ENCODE measurements at places on chromosomes 4 and X.

DNA sequence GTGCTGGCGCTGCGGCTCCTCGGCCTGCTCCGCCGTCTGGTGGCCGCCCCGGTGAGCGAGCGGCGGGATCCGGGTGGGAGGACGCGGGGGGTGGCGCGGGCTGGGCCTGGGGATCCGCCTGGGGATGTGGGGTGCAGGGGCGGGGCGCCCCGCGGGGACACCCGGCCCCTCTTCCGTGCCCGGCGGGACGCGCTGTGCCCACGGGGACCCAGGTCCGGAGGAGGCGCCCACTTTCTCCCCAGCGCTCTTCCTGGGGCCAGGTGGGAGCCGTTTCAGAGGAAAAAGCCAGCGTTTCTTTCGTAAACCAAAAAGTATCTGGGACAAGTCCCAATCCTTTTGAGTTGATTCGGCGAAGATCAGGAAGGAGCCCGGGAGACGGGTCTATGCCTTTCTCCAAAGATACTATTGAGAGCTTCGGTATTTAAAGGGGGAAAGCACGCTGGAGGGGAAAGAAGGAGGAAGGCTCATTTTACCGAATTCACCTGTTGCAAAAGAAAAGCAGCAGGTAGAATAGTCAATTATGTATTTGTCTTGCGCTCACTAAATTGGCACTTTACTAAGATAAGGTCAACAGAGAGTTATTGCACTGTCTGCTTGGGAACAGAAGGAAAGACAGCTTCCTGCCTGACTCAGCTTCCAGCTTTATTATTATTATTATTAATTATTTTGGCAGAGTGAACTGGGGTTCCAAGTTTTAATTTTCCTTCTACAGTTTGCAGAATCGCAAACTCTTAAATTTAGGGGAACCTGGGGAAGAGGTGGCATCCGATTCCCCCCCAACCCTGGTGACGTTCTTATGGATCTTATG is 81.5 kb upstream of the CD99 start:
- DNase-seq, result no peak

DNA sequence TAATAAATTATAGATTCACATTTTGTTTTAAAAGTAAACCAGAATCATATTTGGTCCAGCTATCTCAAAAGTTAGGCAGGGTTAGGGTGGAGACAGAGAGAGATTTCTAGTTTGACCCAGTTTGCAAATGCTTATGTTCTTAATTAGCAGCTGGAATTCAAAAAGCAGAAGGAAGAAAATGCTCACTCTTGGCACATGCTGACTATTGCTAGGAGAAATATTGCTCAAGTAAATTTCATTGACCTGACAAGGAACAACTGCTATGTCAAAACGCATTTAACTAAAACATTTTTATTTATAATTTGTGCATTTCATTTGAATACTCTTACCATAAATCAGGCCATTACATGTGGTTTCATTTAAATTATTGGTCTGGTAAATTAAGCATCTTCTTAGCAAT is 131.8 kb downstream of the GLRA3 start:
- DNase-seq, result no peak

- DNase-seq, result no peak
Observed at GRCh38 chr4:101321481-101322042, 25.8 kb downstream of the PPP3CA start.

DNA sequence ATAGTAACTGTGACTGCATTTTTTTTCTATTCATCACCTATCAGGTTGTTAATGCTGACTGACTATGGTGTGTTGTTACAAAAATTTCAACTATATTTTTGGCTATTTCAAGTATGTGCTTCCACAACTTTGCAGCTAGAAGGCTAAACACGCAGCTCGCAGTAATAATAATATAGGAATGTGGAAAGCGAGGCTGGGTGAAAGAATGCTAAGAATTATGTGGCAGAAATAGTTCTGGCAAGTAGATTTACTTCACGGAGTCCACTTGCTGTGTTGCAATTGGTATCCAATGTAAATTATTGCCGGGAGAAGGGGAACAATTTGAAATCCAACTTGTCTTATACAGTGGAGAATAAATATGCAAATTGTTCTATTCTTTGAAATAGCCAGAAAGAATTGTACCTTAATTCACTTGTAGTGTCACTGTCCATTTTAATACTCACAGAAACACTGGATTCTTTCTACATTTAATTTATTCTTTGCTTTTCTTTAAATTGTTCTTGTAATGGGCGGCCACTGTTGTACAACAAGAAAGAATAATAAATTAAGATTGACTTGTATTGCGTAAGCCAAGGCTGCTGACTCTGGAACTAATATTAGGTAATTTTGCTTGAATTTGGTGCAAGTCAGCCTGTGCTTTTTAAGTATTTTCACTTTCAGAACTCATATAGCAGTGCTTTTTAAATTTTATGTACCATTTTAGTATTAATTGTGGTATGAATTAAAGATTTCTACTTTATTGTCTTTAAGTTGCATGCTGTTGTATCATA is 154.9 kb downstream of the FRMPD4 start:
- DNase-seq, result no peak

DNA sequence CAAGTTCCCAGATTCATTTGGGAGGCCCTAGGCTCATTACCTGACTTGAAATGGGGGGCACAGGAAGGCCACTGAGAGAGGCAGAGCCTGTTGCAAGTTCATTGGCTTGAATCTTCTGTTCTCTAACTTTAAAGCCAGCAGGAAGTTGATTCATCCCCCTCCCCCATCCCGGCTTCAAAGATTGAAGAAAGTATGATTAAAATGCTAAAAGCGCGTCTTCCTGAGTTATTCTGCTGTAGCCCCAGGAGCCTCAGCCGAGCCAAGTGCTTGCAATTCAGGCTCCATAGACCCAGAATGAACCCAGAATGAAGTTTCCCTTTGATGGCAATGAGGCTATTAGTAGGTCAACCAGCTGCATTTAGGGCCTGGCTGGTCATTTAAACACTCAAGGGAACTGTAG is 14.7 kb downstream of the CHST7 start:
- DNase-seq, result no peak

- DNase-seq, result no peak
Observed at GRCh38 chrX:139691843-139692505, 16.0 kb downstream of the MCF2 start.

GRCh38 chr4:75391489-75392166 is 122.6 kb downstream of the RCHY1 start:
- DNase-seq, result no peak

DNA sequence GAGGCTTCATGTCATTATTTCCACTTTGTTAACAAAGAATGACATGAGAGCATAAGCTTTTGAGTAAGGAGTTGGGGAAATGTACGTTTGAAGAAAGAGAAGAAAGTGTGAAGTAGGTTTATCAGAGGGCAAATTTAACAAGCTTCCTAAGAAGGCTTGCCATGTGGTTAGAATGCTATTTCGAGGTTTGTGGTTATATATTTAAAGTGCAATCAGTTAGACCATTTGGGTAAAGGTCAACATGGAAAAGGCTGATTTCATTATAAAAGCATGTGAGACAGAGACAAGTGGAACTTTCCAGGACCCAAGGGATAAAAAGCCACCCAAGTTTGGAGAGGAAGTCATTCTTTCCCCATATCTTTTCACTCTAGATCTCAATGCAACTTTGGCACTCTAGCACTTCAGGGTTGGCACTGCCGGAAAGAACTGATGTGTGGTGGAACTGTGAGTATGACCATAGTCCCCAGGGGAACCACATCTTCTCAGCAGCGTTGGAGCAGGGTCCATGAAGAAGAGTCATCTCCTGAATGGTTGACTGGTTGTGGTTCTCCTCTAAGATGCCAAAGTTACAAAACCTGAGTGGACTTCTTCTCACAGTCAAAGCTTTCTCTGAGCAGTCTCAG is 529.9 kb downstream of the MID1IP1 start:
- no peak for DNase-seq

DNA sequence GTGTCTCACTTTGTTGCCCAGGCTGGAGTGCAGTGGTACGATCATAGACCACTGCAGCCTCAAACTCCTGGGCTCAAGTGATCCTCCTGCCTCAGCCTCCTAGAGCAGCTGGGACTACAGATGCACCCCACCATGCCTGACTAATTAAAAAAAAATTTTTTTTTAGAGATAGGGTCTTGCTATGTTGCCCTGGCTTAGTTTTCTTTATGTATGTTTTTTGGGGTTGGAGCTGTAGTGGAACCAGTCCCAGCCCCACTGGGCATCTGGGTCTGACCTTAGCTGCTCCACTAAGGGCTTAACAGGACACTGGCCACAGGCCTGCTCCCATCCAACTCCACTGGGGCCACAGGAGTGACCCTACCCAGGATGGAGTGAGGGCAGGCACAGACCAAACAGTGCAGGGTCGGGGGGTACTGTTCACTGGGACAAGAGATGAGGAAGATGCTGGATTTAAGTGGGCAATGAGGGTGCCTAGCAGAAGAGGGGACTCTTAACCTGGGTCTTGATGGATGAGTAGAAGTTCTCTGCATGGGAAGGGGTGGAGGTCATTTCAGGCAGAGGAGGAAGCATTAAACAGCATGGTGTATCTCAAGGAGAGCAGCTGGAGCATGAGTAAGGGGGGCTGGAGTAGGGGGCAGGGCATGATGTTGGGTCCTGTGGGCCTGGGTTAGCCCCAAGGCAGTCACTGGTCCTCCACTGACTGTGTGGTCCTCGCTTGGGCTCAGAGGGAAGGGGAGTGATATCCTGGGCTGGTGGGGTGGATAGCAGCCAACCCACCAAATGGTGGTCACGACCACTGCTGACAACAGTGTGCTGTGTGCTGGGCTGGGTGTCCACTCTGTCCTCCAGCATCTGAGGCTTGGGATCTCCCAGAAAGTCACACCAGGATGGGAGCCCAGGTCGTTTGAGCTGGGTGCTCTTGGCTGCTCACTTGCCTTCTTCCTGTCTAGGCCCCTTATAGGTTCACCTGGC is 24.1 kb upstream of the ADD1 start:
- no peak for DNase-seq

DNA sequence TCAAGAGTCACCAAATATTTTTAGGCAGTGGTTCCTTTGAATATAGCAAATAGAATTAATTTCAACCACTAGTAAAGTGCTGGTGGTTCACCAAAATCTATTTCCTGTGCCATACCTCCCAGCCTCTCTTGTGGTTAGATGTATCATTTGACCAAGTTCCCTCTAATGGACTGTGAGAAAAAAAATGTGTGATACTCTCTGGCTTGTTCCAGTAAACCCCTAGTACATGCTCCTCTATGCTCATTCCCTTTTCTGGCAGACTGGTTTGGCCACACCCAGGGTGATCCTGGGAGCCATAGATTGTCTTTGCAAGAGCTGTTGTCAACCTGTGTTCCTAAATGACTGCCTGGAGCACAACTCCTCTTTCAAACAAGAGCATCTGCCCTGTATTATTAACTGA is 109.5 kb downstream of the FRAS1 start:
- DNase-seq, result no peak

DNA sequence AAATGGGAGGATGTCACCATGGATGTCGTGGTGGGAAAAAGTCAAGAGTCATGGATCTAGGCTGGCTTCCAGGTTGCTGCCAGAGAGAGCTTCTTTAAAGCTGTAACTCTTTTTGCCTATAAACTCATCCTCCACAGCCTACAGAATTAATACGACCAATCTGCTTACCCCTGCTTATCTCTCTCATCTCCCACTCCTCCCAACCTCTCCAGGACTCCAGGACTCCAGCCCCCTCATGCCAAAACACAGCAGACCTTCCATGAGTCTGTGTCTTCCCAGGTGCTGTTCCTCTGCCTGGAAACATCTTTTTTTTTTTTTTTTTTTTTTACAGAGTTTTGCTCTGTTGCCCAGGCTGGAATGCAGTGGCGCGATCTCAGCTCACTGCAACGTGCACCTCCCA is 15.3 kb upstream of the SLC10A4 start:
- DNase-seq, result no peak

DNA sequence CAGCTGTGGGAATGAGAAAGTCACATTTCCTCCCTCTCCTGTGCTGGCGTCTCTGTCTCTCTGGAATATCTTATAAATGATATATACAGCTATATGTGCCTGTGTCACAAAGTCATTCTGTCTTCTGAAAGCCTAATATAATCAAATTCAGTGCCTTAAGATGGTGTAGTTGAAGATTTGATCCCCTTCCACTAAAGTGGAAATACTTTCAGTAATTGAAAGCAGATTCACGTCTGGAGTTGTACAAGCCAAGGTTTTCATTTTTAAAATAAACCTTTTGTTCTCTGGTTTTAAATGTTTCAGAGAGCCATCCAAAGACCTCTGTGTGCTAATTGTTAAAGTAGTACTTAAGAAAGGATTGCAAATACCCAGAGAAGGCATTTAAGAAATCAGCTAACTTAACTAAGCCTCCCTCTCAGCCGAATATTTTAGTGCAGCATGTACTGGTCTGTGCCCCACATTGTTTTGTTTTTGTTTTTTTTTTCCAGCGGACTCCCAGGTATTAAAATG is 206.8 kb downstream of the TENM3 start:
- DNase-seq, result no peak

- no peak for DNase-seq
Observed at GRCh38 chr4:38563707-38564495, 100.1 kb upstream of the KLF3 start.

GRCh38 chr4:151627491-151627890 is 133.3 kb downstream of the GATB start:
- no peak for DNase-seq

DNA sequence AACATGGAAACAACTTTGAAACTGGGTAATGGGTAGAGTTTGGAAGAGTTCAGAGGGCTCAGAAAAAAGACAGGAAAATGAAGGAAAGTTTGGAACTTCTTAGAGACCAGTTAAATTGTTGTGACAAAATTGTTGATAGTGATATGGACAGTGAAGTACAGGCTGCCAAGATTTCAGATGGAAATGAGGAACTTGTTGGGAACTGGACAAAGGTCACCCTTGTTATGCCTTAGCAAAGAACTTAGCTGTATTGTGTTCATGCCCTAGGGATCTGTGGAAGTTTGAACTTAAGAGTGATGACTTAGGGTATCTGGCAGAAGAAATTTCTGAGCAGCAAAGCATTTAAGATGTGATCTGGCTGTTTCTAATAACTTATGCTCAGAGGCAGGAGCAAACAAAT is 5.1 kb upstream of the ARL13A start:
- DNase-seq, result no peak

DNA sequence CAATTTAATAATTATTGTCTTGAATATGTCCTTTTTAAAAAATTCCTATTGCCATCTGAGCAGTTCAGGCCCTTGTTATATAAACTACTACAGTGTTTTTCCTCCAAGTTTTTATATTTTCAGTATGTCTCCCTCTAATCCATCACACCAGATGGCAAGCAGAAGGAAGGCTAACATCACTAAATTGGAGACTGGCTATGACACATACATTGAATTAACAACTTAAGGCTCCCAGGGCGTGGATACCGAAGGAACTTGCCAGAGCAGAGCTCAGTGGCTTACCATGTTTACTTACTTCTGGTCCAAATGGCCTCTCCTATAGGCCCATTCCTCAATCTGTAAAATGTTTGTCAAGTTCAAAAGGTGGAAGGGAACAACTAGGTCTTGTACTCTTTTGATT is 13.0 kb downstream of the MAGEB1 start:
- no peak for DNase-seq

- DNase-seq, result no peak
Observed at GRCh38 chr4:86156531-86156930, 203.3 kb downstream of the MAPK10 start.
